ENCODE measurements at places on chromosomes 5 and 9. TPM values are rescaled to one million over a fixed set of nuclear protein-coding genes. Genes with fewer than 3 reads are reported as not detected.
A peak's percentile ranks its signal among the peaks of the same experiment; 100 is the strongest.

Gene MAMDC2
- total RNA-seq = 2.7 TPM

Gene SOWAHA
- total RNA-seq = not detected

DNA sequence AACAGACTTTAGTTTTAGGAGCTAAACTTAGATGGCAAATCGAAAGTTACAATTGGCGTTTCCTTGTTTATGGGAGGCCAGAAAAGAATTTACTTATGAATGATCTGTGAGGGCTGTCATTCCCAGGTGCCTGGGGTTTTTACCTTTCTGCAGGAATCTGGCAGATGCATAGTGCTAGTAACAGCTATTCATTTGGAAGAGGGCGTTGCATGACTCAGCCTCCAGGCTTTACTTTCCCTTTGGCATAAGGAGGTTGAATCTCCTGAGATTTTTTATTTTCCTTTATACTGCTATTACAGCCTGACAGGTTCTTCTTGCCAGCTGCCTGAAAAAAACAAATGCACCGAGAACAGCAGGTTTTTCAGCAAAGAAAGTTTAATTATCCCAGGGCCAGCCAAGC is 30.0 kb downstream of the CARD6 start:
- DNase-seq = peak; percentile 55

DNA sequence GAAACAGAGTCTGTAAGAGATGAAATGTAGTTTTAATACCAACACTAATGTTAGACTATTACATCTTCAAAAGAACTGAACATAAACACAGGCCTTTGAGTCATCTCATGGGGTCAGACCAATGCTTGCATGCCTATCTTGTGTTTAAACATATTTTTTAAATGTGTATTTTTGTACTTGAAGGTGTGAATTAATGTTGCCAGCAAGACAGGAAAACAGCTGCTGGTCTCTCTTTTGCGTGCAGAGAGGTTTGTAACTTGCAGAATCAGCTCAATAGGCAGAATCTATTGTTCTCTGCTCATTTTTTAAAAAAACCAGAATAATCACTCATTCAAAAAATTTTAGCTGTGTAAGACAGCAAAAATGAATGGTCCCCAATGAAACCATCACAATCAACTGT is 180.2 kb downstream of the ALDH1A1 start:
- no peak for DNase-seq

- no peak for DNase-seq
Measured at GRCh38 chr5:9201011-9201410, 344.9 kb downstream of the SEMA5A start.

DNA sequence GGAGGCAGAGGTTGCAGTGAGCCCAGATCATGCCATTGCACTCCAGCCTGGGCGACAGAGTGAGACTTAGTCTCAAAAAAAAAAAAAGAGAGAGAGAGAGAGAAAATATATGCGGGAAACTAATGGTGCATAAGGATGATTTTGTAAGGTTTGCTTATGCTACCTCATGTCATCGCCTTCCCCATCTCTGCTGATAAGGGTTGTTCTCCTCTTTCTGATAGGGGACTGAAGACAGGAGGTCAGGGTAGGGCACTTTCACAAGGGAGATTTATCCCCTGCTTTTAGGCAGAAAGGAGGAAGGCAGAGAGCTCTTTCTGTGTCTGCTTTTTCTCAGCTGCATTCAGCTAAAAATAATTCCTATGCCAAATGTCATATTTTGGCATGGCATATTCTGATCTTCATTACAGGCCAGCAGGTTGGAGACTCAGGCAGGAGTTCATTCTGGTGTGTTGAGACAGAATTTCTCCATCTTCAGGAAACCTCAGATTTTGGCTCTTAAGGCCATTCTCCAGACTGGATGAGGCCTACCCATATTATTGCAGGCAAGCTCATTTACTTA is 220.2 kb downstream of the AUH start:
- DNase-seq = no peak

DNA sequence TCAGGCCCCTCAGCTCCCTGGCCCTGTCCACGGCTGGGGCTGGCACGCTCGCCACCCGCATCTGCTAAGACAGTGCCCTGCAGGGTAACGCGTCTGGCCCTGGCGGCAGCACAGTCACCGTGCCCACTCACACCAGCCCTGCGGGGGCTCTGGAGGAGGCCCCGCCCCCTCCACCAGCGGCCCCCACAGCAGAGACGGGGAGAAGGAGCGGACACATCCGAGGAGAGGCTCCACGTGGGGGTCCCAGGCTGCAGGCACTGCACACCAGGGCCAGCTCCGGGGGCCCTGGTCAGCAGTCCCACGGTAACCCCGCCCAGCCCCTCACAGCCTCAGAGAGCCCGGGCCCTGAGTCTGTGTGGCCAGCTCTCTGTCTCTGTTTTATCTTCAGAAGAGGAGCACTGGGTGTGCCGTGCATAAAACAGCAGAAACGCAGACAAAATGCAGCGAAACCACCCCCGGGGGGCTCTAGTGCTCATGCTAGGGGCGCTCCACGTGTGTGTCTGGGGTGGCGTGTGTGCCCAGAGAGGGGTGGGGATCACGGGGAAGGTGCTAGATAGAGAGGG is 47.5 kb upstream of the NRARP start:
- no peak for DNase-seq

DNA sequence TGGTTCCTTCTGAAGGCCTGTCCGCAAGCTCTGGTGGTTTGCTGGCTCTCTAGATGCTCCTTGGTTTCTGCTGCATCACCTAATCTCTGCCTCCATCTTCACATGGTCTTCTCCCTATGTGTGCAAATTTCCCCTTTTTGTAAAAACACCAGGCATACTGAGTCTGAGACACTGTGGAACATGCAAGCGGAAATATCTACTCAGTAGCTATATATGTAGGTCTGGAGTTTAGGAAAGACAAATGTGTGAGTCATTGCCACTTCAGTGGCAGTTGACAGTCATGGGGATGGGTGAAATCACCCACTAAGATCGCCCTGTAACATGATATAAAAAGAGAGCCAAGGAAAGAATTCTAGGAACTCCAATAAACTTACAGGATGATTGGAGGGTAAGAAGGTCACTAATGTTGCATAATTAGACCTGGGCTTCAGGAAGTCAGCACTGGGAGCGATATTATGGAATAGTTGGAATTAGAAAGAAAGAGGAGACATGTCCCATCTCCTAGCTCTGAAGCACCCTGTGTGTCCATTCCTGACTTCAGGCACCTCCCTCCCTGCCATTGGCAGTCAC is 22.7 kb upstream of the UBLCP1 start:
- DNase-seq = peak; percentile 49

- no peak for DNase-seq
Measured at GRCh38 chr5:150139334-150139733, 16.3 kb downstream of the PDGFRB start.

DNA sequence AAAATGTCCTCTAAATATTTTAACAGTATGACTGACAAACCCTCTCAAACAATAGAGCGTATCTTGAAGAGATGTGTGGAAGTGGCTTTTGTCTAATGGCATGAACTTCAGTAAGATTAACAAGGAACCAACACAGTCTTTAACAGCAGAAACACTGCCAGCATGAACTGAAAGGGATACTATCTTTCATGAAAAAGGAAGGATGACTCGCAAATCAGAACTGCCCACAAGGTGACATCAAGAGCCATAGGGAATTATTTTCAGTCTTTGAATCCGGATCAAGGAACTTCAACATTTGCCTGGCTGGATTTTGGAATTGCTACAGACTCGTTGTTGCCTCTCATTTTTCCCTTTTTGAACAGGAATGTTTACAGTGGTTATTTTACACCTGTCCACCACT is 5.1 kb upstream of the HEXB start:
- no peak for DNase-seq

- peak; percentile 33 for DNase-seq
Measured at GRCh38 chr5:135032999-135033861, 798 bp downstream of the PITX1 start.

Data from PC-9 (cell line).